ENCODE measurements at places on chromosomes 2 and 18.

GRCh38 chr2:71711133-71711855, 257.9 kb downstream of the DYSF start:
- DNase-seq: no peak

GRCh38 chr2:48258481-48259149, 271.3 kb upstream of the STON1 start:
- DNase-seq: no peak

GRCh38 chr2:153403940-153404339, 74.6 kb downstream of the RPRM start:
- DNase-seq: no peak

DNA sequence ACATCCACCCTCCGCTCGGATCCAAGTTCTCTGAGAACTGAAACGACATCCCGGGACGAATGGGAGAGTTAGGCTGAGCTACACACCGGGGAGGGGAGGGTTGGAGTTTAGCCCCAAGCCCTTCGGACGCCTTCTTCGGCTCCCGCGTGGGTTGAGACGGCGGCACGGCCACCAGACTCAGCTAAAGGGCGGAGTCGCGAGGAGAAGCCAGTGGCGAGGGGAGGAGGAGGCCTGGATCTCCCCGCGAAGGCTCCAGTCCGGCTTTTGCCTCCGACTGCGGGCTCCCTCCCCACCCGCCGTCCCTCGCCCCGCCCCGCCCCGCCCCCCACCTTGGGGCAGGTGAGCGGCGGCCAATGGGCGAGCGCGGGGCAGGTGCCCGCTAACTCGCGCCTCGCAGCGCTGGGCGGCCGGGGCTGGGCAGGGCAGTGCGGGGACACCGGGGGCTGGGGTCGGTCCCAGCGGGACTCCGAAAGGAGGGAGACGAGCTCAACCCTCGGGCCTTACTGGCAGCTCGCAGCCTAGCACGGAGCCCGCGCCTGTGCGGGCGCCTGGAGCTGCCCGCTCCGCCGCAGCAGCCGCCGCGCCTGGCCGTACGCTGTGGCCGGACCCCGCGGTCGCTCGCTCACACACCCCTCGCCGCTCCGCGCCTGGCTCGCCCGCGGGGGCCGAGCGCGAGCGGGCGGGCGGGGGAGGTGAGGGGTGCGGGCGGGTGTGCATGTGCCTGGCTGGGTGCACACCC, at the start of gene EMX1:
Gene EMX1, plus strand, starts transcription at position 382 of the 739 bp plus-strand sequence. Its CDS starts 334 bp downstream, at position 716.
- no peak for DNase-seq

DNA sequence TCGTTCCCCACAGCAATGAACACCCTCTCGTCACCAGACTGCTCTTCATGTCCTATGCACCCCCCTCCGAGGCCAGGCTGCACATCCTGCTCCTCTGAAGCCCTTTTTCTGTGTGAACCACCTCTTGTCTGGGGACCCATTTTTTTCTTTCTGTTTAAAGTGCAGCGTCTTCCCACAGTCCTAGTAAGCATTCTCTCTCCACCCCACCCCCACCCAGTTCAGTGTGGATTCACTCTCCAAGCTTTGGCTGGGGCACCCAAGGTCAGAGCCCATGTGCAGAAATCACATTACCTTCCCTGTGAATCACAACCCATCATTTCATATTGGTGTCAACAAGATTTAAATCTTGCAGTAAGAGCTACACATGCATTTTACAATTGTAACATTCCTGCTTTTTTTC, 26.4 kb upstream of the PKDCC start:
- DNase-seq: no peak

GRCh38 chr2:208096080-208096479, 28.2 kb downstream of the CRYGD start:
- no peak for DNase-seq

DNA sequence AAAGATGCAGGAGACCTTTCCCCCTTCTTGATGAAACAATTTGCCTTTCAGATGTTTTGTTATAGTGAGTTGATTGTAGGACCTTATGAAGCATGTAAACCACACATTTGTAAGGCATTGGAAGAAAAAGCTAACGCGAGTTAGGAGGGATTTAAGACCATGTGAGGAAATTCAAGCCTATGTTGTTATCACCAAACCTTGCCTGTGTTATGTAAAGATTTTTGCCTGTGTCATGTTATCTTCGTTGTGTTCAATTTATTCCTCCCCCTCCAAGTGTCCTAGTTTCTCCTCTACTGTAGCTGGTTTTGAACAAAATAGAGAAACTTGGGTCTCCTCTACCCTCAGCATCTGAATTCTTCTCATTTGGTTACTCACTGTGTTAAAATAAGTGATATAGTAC, 173.0 kb downstream of the NEDD4L start:
- no peak for DNase-seq

GRCh38 chr2:226904592-226904991, 68.7 kb downstream of the RHBDD1 start:
- DNase-seq: no peak

DNA sequence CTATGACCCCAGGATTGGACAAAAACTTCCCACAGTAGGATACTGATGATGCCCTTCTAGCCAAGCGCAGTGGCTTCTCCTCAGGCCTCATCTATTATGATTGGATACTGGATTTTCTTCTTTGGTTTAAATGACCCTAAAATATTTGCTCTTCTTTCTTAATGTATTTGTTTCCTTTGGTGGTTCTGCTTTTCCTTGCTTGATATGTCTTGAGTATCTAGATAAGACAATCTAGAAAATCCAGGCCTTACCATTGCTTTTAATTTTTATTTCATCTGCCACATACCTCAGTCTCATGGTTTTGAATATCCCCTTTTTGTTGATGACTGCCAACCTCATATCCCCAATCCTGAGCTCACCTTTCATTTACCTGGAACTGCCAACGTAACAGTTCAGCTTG, 35.6 kb downstream of the OTOF start:
- no peak for DNase-seq

GRCh38 chr2:127107622-127107999, 657 bp upstream of the BIN1 start:
- peak; percentile 26 for DNase-seq

GRCh38 chr18:8991155-8991554, 111.3 kb upstream of the NDUFV2 start:
- DNase-seq: no peak

All from SHP77 (cell line).